ENCODE measurements at places on chromosomes 13 and 19.

- DNase-seq, result no peak
These were observed 56.2 kb upstream of the UBE2L5 start for GRCh38 chr13:30366088-30366487.

DNA sequence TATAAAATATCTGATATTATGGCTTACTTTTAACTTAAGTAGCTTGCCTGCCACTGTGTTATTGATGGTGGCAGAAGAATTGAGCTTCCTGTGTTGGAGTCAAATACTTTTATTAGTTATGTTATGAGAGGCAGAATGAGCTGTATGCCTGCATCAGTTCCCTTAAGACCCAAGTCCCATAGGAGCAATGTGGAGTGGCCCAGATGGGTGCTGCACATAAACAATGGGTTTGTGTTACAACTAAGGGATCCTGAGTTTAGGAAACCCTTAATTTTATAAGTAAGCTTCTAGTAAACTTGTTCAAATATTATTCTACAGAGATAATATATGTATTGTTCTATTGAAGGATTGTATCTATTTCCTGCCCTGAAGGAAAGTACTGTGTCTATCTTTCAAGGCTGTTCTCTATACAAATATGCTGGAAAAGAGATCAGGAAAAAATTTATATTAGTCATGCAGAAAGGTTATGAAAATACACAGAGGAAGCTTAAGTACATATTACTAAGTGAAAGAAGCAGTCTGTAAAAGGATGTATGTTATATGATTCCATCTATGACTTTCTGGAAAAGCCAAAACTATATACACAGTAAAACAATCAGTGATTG is 2018.0 kb upstream of the PCDH20 start:
- peak; percentile 8 for DNase-seq

GRCh38 chr19:46451352-46451751 is 20.0 kb downstream of the PNMA8A start:
- DNase-seq, result no peak

DNA sequence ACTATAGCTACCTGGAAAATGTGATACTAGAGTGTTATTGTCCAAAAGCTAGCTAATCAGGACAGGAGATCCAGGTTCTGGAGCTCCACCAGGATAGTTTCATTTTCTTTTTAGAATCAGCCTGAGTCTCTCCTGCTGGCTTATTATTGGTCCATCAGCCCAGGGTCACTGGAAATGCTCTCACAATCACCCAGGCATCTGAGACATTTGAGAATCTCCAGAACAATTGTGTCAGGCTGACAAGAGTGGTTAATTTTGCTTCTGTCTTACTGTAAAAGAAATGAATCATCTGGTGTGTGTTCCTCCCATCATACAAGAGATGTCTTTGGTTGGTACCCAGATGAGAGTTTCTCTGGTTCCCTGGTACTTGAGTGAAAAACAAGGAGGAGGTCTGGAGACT is 43.6 kb upstream of the ZNF681 start:
- no peak for DNase-seq

DNA sequence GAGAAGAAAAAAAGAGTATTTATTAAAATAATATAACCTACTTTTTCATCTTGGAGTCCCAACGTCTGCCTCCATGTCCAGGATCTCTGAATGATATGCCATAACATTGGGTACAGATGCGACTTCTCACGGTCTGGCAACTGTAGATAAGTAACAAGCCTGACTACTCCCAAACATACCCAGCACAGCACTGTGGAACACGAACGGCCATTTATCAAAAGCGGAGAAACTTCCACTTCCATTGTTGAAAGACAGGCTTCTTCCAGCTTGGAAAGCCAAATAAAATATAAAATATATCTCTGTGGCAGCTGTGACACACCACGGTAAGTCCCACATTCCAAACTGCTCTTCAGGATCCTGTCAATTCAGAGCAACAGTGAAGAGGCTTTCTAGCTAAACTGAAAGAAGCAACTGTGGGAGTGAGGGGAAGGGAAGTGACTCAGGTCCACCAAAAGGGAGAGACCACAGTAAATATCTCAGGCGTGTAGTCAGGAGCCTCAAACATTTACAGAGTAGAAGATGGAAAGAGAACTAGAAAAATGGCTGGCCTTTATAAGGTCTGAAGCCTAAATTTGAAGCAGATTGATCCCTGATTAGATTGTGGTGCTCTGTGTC is 331.7 kb downstream of the LIG4 start:
- DNase-seq, result no peak

- DNase-seq, result no peak
These were observed 324.4 kb downstream of the NDFIP2 start for GRCh38 chr13:79805317-79805716.

DNA sequence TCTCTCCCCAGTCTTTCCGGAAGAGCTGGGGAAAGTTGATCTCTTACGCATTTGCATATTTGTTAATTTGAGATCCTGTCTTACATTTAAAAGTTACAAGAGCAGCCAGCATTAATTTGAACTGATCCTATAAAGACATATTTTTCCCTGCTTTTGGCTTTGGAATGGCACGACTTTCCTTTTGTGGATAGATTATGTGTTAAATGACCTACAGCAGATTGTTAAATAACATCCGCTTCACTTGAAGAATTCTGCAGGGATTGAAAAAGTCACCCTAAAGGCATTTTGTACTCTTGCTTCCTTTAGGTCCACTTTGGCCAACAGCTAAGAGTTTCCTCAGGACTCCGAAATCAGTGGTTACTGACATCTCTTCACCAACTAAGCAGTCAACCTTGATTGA is 334.0 kb downstream of the TBC1D4 start:
- no peak for DNase-seq

GRCh38 chr19:31318790-31319425 is 30.3 kb downstream of the TSHZ3 start:
- DNase-seq, result no peak

DNA sequence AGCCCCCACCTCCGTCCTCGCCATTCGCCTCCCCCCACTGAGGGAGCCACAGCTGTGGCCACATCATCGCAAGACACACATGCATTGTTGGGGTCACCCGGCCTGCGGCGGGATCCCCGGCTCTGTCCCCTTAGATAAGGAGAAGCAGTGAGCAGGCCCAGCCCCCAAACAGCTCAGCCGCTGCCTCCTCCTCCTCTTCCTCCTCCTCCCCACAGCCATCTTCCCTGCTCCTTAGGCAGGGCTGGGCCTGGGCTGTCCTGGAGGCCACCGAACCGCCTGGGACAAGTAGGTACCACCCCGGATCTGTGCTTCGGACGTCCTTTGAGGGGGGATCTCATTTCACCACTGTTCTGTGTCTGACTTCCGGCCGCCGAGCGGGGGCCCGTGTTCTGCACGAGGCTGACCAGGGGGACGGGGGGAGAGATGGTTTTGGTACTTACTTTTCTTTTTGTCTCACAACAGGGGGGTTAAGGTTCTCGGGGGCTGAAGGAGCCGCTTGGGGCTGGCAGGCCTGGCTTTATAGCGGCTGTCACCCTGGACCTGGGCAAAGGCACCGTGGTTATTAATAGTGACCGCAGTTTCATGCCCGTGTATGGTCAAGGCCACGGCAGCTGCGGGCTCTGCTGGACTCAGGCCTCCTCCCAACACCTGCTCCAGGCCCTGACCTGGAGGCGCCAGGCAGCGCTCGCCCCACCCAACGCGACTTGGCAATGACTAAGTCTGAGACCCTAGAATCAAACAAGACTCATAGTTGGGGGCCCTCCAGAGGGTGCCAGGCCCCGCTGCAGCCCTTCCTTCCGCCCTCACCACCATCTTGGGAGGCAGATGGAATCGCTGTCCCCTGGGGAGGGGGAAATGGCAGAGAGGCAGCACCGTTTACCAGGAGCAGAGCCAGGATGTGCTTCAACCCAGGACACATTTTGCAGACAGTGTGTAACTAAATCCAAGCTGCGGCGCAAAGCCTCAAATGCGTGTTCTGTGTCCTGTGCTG is 18.3 kb downstream of the NMRK2 start:
- DNase-seq, result no peak

GRCh38 chr19:35322014-35322413 is 7.0 kb upstream of the CD22 start:
- no peak for DNase-seq

DNA sequence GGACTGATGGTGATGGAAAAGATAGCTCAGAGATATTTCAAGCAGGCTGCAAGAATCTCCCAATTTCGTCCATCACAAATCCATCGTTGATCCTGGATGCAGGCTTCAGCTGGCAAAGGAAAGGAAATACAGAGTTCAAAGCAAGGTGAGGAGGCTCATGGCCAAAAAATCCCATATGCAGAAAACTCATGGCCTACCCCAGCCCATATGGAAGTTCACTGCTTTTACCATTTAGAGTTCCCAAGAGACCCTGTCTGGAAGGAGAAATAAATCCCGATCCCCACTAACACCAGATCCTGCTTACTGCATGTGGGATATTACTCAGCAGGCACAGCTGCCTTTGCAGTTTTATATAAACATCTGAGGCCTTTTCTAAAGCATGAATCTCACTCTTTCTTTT is 412.9 kb upstream of the SPRY2 start:
- no peak for DNase-seq

- DNase-seq, result no peak
These were observed 3.8 kb upstream of the CCDC124 start for GRCh38 chr19:17929056-17929455.

- no peak for DNase-seq
These were observed 393.1 kb downstream of the KLF12 start for GRCh38 chr13:73741111-73741510.

DNA sequence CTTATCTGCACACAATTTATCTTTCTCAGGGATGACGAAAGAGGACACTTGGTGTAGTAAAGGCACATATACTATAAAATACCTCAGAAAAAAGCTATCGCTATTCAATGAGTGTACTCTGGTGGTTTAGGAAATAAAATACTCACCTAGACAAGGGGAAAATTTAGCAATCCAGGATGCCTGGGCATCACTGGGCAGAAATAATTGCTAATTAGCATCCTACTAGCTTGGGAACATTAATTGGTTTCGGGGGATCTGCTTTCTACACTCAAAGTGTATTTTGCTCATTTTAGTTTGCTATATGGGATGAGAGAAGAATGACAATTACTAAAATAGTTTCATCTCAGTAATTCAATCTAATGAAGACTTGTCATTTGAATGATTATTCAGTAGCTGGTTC is 60.3 kb downstream of the OLFM4 start:
- DNase-seq, result no peak

GRCh38 chr13:99796175-99796819 is 175.3 kb downstream of the ZIC5 start:
- no peak for DNase-seq

- DNase-seq, result no peak
These were observed 3.2 kb downstream of the PTBP1 start for GRCh38 chr19:800360-801029.
